CD4-positive, alpha-beta T cell treated with Interleukin-17A for 1 hour (primary cell): ENCODE measurements at places on chromosomes 6 and 20.

DNA sequence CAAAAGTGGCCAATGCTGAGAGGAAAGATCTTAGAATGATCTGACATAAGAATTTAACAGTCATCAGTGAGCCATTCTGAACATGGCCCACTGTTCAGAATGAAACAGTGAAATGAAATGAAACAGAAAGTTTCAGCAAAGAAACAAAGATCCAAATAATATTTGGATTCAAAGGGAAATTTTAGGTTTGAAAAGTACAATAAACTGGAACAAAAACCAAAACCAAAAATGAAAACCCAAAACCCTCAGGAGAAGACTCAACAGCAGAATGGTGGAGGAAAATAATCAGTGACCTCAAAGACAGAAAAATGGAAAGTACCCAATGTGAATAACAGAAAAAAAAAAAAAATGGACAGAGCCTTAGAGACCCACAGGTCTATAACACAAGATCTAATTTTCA, 66.1 kb upstream of the EMILIN3 start:
- no peak for DNase-seq

DNA sequence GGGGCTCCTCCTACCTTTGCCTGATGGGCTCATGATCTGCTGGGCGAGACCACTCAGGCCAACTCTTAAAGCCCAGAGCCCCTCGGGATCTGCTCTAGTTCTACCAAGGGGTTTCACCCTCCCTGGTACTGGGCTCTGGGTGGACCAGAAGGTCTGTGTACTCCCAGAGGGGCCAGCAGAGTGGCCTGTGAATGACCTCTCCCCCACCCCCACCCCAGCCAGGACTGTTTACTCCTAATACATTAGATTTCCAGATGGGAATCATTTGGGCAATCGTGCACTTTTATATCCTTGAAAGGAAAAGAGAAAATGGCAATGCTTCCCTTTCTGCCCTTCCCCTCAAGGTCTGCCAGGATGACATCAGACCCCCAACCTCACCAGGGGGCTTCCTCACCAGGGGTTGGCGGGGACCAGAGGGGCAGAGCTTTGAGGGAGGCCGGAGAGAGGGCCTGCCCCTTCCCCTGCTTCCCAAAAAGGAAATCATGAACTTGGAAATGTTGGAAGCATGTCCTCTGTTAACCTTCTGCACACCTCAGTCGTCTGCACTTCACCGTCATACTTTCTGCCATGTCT, 37.1 kb upstream of the PMEPA1 start:
- no peak for DNase-seq

DNA sequence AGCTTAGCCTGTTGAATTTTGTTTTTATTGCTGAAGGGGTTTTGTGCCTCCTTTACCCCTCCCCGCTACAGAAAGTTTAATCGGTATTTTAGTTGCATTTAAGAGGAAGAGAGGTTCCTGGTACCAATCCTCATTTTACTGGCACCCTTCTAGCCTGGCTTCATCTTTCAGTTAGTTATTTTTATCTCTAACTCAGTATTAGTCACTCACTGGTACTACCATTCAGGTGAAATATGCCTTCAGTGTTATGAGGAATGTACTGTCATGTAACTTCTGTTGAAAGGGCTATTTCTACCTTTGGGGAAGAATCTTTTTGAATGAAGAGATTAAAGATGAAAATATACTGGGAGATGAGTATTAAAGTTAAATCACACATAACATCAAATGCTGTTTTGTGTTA, 211.8 kb downstream of the CDKAL1 start:
- DNase-seq: no peak

GRCh38 chr6:99349171-99350141, at the start of gene FAXC:
Gene FAXC, minus strand, starts transcription at chr6:99349674. Its CDS starts 302 bp downstream, at chr6:99349372.
- DNase-seq: no peak

DNA sequence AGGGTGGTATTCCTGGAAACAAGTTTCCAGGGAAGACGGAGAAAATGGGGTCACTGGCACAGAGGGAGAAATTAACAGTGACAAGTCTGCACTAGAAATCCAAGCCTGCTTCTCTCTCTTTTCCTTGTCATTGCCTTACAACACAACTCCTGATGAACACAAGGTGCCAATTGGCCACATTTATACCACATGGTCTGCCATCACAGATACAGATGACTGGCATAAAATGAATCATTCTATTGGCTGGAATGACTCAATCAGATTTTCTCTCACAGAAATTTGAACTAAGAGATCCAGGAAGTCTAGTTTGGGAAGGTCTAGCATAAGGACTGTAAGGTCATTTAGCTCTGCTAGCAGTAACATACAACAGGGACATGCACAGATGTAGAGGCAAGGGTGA, 190.3 kb downstream of the LINC00237 start:
- DNase-seq: no peak

DNA sequence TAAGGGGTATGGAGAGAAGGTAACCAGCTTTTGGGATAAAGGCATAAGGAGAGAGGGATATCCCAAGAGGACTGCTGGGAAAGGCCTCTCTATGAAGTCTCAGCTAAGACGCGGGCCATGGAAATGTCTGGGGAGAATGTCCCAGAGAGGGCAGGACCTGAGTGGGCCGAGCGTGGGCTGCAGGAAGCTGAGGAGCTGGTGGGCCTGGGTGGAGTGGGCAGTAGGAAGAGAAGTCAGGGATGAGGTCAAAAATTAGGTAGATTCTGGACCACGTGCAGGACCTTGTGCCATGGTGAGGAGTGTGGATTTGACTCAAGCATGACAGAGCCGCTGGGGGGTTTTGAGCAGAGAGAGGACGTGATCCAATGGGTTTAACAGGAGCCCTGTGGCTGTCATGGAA, 66.5 kb upstream of the SULF2 start:
- DNase-seq: no peak

DNA sequence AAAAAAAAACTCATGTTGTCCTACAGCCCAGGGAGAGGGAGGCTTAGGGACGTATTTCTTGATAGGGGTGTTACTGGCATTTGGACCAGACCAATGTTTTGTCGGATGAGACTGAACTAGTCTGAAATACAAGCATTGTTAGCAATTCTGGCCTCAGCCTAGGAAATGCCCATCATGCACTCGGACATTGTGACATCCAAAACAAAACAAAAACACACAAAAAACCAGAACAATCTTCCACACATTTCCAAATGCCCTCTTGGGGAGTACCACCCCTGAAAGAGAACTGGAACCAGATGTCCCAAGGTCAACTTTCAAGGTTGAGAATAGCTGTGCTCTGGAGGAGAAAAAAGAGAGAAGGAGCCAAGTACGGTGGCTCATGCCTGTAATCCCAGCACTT, 299.1 kb upstream of the JARID2 start:
- no peak for DNase-seq

DNA sequence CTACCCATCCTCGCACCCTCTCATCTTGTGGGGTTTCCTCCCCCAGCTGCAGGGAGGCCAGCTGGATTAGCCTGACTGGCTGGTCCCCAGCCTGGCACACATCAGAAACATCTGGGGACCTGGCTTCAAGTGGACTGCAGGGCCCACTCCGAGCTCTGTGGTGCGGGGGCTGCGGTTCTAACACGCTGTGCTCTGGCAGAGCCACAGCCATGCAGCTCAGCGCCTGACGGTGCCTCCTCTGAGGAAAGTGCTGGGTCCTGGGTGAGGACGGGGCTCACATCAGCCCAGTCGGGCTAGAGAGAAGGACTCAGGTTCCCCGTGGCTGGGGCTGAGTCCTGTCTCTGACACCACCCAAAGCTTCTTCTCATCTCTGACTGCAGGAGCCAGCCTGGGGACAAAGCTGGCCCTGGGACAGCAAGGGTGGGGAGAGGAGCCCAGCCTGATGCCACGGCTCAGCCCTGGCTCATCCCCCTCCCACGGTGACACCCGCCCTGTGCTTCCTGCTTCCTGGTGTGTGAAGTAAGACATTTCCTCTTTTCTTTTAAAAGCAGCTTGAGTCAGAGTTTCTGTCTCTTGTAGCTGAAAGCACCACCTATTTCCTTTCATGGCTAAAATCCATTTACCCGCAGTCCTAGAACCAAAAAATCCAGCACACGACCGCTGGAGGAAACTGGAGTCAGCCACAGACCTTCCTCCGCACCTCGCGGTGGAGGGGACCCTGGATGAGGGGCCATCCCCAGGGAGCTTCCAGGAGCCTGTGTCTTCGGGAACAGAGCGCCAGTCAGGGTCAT, 127.4 kb upstream of the AFDN start:
- peak; percentile 26 for DNase-seq

GRCh38 chr6:115999235-115999634, 61.5 kb downstream of the FRK start:
- DNase-seq: no peak

- DNase-seq: no peak
Measured at GRCh38 chr20:24732076-24732475, 217.0 kb upstream of the CST7 start.

DNA sequence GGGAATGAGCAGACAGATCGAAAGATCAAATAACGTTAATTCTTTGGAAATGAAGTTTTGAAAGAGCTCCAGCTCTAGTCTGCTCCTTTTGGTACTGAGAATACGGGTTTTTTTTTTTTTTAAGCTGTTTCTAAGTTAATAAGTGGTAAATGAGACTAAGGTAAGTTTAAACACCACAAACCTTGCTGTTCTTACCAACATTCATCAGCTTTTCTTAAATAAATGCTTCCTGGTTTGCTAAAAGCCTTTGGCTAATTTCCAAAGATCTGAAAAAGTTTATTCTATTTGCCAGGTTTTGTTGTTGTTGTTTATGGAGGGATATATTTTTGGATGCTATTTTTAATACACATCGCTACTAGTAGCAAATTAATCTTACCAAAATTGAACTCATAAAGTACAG, 55.1 kb upstream of the STXBP5 start:
- no peak for DNase-seq

DNA sequence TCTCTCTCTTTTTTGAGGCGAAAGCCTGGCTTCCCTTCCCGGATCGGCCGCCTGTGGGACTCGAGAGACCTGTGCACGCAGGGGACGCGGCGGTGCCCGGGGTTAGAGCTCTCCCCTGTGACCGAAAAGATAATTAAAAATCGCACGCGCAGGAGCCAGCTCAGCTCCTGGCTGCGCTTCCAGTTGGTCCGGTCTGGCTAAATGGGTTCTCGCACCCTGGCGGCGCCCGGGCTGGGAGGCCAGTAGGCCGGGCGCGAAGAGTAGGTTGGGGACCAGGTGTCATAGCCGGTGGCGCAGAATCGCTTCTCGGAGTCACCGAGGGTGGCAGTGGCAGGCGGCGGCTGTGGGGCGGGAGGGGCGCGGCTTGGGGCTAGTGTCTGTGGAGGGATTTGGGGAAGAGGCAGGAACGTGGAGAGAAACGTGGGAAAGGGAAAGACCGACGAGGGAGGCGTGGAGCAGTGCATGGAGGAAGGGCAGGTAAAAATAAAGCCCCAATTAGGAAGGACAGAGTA, 41.9 kb upstream of the SUPT3H start:
- peak; percentile 64 for DNase-seq

GRCh38 chr20:62337558-62338293, 29.4 kb downstream of the LAMA5 start:
- DNase-seq: no peak

DNA sequence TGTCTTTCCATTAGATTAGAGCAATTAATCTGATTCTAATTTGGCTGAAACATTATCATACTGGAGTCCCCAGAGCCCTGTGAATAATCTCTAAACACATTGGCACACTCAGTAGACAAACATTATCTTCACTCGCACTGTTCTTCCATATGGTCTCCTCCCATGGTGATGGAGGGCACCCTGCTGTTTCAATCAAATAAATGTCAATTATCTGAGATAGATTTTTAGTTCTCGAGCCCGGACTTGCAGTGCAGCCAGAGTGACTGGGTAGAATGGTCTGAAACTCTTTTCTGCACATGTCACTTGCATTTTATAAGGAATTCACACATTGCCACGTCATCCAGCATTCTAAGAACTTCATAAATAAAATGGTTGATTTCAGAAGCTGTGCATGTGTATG, 90.6 kb upstream of the MAP3K7 start:
- no peak for DNase-seq

DNA sequence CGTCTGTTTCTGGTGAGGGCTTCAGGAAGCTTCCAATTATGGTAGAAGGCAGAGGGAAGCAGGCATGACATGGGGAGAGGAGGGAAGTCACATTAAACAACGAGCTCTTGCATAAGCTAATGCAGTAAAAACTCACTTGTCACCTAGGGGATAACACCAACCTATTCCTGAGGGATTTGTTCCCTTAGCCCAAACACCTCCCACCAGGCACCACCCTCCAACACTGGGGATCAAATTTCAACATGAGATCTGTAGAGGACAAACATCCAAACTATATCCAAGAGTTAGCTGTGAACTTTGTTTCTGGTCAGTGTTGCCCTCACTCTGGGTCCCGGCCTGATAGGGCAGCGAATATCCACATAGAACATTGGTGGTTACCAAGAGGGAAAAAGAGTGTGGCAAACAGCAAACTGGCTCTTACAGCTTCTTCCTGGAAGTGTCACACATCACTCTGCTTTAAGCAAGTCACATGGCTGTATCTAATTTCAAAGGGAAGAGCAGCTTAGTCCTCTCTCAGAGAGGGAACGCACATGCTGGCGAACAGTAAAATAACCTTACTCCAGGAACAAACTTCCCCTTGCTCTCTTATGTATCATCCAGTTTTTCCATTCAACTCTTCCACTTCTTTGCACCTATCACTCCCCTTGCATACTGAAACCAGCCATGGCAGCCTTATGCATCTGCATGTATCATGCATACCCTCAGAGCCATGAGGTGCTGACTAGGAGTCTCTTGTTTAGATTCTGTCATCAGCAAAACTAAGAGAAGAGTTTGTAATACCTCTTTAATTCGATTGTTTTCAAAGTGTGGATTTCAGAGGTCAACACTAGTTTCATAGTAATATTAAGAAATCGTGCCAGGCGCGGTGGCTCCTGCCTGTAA, 4.8 kb upstream of the MOCS1 start:
- no peak for DNase-seq

- DNase-seq: peak; percentile 60
Measured at GRCh38 chr6:159692303-159693127, 526 bp downstream of the SOD2 start.

GRCh38 chr6:33959661-33960344, 156.0 kb upstream of the MLN start:
- DNase-seq: no peak

DNA sequence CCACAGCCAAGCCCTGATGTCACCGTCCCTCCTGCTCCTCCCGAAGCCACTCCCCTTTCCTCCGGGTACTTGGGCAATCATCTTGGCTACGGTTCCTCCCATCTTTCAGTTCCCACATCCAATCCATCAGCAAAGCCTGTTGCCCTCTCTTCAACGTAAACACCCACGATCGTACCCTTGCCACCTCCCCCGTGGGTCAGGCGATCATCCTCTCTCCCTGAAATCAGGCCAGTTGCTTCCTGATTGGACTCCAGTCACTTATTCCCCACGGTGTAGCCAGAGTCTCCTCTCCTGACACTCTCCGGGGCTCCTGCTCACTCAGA, 44.5 kb downstream of the SULF2 start:
- DNase-seq: peak; percentile 44

- DNase-seq: no peak
Measured at GRCh38 chr20:7003598-7003997, 236.1 kb downstream of the BMP2 start.

DNA sequence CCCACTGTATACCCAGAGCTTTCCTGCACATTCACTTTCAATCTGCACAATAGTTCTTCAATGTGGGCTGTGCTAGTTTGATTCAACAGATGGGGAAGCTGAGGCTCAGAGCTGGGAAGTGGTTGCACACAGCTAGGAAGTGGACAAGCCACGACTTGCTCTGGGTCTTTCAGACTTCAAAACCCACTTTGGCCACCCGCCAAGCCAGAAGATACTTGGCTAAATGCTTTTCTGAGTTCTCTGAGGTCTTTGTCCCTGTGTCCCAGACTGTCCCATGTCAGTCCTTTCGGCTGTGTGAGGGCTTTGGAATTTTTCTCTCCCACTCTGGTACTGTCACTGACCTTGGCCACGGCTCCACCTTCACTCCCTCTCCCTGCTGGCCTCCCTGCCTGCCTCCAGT, 10.6 kb downstream of the PDYN start:
- DNase-seq: no peak

- no peak for DNase-seq
Measured at GRCh38 chr6:33809594-33809993, 5.8 kb upstream of the MLN start.
